ENCODE measurements at places on chromosomes 3 and 15. TPM values are rescaled to one million over a fixed set of nuclear protein-coding genes. Genes with fewer than 3 reads are reported as not detected.

- DNase-seq, result no peak
These were observed 14.2 kb downstream of the CIB1 start for GRCh38 chr15:90219421-90220141.

GRCh38 chr3:40680685-40681657, 156.2 kb downstream of the ZNF621 start:
- no peak for DNase-seq

DNA sequence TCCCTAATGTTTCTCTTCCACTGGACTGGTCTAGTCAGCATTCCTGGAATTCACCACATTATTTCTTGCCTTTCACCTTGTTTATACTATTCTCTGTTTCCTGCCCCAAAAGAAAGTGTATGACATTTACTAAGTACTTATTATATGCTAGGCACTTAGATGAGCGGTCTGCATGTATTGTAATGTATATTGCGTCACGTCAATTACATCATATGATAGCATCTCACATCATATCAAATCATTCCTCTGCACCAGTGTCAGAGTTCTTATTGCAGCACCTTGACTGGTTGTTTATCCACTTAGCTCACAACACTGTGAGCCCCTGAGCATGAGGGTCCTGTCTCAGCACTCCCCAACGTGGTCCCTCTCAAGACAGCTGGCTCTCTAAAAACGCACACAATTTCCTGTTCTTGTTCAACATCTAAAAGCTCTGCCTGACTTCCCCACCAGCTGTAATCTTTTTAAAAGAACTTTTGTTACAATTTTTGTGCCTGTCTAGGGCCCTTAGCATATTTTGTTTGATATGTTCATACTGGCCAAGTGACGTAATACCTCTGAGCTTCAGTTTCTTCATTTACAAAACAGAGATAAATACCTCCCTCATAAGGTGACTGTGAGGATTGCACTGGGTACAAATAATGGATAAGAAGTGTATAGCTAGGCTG, 58.8 kb downstream of the ARHGAP31 start:
- DNase-seq, result no peak

NPAP1 gene
- not detected for total RNA-seq
